ENCODE measurements at places on chromosomes 3 and 15.

DNA sequence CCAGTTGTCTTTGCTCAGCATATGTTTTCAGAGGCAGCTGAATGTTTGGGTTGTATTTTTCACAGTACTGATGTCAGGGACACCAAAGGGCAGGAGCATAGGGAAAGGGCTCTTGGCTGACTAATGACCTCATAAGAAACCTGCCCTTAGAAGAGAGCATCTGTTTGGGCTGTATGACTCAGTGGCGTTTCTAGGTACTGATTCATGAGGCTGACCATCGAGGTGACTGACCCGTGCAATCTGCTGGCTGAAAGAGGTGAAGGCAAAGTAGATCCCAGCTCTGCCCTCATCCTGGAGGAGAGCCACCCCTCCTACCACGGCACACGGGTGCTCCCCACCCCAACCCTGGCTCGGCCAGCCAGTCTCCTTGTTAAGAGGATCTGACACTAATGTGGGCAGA is 8.3 kb downstream of the LMCD1 start:
- DNase-seq: no peak

DNA sequence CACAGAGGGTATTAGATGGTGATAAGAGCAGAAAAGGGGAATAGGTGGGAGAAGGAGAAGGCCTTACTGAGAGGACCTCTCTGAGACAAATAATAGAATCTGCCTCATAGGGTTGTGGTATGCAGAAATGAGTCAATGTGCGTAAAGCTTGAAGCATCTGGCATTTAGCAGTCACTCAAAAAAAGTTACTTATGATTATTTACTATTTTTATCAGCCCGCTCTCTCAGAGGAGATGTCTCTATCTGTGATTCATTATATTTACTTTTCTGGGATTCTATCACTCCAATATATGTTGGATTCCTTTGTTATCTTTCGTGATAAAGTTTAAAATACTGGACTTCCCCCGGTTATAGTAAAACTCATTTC is 4.6 kb upstream of the TM4SF1 start:
- DNase-seq: no peak

DNA sequence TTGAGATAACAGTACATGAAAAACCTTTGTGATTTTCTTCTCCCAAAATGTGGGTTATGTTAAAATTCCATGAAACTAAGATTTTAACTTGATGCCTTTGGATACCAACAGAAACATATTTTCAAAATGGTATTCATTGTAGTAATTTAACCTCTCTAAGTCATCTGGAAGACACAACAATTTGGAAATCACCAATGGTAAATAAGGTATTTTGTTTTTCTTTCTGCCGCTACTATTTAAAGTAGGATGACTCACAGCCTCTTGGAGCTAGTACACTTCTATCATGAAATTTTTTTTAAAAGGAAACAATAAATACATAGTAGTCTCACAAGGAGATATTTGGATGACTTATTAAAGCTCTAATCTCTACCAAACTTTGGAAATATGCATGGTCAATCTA is 291.6 kb upstream of the VEPH1 start:
- no peak for DNase-seq

GRCh38 chr15:40925863-40926658 is 3.1 kb upstream of the DLL4 start:
- no peak for DNase-seq

GRCh38 chr15:90265271-90266060 is at the start of gene NGRN:
TSS of gene NGRN (plus strand) at chr15:90265672. CDS start at chr15:90265713, 41 bp downstream.
- peak; percentile 92 for DNase-seq

GRCh38 chr3:10263646-10264363 is 15.5 kb downstream of the TATDN2 start:
- peak; percentile 75 for DNase-seq

GRCh38 chr3:57169108-57169507 is 4.0 kb upstream of the IL17RD start:
- DNase-seq: no peak

- no peak for DNase-seq
These were observed 1.7 kb downstream of the PLXND1 start for GRCh38 chr3:129604767-129605166.

- no peak for DNase-seq
These were observed 1214.8 kb downstream of the NSUN3 start for GRCh38 chr3:95277613-95278012.

DNA sequence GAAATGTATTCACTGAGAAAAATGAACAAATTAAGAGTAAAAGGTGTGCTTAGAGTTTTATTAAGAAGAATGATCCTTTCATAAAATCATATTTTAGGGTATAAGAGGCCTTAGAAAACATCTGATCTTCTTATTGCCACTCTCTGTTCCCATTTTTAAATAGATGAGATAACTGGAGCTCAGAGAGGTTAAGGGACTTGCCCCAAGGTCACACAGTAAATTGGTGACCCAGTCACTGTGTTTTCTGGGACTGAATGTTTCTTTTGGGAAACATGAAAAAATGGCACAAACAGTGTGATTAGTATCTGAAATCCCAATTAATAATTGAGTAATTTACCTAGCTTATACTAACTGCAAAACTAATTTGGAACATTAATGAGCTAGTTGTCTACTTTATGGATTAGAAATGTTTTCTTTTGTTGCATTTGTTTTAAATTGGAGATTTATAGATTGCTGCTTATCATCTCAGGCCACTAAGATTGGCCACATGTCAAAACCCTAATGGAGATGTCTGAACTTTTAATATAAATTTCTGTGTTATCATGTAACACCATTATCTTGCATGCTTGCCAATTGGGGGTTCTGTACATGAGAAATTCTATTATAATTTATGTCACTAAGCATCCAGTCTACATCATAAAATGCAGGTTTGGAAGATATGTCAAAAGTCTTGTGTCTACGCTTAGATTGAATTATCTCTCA is 64.9 kb downstream of the CMSS1 start:
- no peak for DNase-seq

GRCh38 chr3:195715583-195716266 is 5.1 kb upstream of the MUC20 start:
- peak; percentile 50 for DNase-seq

DNA sequence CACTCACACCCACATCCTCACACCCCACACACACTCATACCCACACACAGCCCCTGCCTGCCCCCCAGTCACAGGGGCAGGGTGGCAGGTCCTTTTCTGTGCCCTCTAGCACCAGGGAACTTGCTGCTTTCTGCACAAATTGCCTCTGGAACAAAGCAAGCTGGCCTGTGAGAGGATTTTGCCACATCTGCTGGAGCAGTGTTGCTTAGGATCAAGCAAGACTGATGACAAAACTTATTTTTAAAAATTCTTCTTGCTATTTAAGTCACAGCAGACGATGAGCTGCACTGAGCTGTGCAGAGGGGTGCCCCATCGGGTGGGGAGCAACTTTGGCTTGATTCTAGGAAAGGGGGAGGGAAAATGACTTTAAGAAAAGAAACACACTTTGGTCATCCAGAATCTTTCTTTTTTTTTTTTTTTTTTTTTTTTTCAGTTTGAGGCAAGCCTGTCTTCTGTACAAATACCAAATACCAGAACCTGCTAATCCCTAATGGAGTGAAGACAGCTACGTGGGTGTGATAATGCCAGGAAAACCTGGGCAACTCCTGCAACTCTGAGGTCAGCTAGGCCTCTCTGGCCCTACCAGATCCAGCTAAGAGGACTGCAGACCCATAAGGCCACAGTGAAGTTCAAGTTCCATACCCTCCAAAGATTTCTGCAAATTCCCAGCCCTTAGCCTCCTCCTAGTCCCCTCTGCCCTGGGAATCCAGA is 195.3 kb downstream of the ABHD5 start:
- DNase-seq: no peak

DNA sequence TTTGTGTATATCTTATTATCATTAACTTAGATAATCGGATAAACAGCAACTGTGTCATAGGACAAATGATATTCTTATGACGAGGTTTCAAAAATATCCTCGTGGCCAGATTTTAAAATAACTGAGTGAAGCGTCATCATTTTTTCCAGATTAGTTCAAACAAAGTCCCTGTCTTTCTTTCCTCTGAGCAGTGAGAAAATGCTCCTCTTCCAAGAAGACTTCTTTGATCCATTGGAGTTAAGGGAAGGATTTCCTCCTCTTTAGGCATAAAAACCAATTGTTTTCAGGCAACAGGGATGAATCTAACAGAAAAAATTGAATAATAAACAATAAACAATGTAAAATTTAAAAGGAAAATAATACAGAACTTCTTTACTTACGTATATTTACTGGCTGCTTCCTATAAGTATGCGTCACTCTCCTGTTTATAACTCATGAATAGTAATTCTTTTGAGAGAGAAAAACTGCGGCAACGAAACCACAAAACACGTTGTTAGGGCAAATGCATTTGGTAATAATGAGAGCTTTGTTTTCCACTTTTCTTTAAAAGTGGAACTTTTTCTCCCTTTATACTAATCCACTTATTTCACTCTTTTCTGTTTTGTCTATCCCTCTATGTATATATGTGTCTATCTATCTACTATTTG is 419.4 kb upstream of the ONECUT1 start:
- DNase-seq: no peak

DNA sequence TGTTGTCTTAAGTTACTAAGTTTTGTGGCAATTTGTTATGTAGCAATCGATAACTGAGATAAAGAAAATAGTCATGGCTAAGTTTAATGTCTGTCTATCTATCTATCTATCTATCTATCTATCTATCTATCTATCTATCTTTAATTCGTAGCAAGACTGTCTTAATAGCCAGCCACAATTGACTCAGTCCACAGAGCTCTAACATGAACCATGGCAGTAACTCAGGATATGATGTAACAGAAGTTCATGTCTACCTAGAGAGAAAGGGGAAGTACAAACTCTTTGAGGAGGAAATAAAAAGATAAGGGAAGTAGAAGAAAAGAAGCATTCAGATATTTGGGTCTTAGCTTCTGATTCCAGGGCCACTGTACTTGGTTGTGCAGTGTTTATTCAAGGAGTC is 61.5 kb upstream of the FNDC3B start:
- DNase-seq: no peak

DNA sequence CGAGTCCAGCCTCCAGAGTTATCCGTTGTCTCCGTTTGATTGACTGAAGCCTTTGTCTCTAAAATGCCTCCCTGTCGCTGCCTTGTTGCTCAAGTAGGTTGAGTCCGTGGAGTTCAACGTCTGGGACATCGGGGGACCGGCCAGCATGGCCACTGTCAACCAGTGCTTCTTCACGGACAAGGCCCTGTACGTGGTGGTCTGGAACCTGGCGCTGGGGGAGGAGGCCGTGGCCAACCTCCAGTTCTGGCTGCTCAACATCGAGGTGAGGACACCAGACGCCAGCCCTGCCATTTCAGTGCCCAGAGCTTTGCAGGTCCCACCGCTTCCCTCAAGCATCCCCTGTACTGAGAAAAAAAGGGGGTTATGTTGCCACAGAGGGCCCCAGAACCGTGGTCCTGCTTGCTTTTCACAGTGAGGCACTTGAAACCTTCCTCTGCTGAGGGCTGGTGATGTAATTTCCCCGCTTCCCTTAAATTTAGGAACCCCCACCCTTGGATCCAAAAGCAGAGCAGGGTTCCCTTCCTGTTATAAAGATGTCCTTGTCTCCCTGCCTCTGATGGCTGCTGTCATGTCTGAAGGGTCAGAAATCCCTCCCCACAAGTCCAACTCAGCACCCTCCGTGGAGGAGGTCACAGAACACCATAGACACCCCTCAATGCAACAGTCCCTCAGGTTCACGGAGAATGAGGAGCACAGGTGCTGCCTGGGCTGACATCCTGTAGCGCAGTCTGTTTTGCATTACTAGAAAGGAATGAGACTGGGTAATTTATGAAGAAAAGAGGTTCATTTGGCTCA is 105.7 kb downstream of the LRRK1 start:
- no peak for DNase-seq

- DNase-seq: no peak
These were observed 232.6 kb upstream of the LRTM1 start for GRCh38 chr3:55160241-55160983.

DNA sequence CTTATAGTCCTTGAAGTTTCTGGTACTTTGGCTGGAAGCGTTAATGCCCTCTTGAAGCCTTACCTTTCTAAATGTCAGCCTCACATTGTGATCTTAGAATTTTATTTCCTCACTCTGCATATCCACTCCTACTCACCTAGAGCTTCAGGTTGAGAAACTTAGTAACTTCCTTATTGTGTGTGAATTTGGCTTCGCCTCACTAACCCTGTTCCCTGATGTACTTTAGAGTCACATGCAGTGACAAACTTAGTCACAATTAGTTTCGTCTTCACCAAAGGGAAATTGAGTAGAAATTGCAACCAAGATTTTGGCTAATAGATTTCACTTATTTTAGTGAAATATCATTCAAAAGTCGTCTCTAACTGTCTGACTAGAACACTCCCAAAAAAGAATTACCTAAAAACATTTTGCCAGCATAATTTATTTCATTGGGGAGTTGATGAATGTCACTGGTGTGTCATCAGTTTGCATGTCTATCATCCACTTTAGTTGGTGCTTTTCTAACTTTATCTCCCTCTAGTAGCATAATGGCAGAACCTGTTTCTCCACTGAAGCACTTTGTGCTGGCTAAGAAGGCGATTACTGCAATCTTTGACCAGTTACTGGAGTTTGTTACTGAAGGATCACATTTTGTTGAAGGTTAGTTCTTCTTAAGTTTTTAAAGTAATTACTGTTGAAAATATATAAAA is 960 bp downstream of the MFN1 start:
- DNase-seq: no peak

- DNase-seq: no peak
These were observed 299.8 kb upstream of the EPHA3 start for GRCh38 chr3:88807491-88808105.

DNA sequence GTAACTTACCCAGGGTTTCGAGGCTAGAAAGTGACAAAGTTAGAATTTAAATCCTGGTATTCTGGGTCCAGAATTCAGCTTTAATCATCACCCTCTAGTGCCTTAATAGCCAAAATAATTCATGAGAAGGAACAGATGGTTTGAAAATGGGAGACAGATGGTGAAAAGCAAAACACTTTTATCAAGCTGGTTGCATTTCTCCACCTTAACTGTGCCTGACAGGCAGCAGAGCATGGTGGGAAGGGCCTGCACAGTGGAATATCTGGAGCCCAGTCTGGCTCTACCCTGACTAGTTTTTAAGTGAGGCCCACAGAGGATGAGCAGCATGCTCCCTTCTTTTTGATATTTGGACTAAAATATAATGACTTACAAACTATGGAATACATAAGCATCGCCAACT is 35.6 kb upstream of the RASGRP1 start:
- no peak for DNase-seq

GRCh38 chr3:55826097-55826496 is 339.0 kb upstream of the WNT5A start:
- no peak for DNase-seq

GRCh38 chr3:37536840-37537239 is 324.8 kb upstream of the CTDSPL start:
- DNase-seq: no peak

- DNase-seq: no peak
These were observed 531.4 kb downstream of the ZIC1 start for GRCh38 chr3:147940405-147941193.

DNA sequence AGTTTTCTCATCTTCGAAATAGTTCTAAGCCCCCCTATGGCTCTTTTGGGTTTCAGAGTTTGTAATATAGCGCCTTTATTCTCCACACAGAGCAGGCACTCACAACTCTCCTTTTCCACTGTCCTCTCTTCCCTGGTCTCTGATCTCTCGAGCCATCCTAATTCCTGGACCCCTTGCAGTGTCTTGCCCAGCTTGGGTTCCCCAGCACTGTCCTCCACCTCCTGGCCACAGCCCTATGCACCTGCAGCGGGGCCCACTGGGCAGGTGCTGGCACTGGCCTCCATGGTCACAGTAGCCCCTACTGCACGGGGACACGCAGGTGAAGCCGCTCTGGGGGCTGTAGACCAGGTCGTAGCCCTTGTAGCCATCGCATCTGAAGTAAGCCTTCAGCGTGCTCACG is 27.9 kb downstream of the MUC20 start:
- DNase-seq: no peak

Data from activated CD4-positive, alpha-beta T cell treated with anti-CD3 and anti-CD28 coated beads, Interleukin-2, amount 50 U/mL, for 48 hours (primary cell).